ENCODE measurements at places on chromosomes 2 and 18.

DNA sequence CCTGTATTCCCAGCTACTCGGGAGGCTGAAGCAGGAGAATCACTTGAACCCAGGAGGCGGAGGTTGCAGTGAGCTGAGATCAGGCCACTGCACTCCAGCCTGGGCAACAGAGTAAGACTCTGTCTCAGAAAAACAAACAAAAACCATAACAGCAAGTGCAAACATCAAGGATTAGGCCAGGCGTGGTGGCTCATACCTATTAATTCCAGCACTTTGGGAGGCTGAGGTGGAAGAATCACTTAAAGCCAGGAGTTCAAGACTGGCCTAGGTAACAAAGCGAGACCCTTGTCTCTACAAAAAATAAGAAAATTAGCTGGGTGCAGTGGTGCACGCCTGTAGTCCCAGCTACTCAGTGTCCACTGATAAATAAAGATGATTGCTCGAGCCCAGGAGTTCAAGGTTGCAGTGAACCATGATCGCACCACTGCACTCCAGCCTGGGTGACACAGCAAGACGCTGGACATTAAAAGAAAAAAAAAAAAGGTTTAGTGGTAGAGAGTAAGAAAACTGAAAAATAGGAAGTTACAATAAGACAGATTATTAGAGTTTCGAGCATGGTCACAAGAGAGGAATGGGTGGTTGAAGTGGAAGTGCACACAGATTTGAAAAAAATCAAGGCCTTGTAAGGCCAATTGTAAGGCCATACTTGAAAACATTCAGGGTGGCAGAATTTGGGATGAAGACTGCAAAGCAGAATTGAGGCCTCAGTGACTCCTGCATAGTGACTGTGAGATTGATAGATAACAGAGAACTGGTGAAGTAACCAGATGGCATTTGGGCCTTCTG, 6.4 kb upstream of the KCMF1 start:
- peaks cover 31% of the 10 kb centered on the region for H3K36me3 ChIP-seq
- peaks cover 41% of the 10 kb centered on the region for H3K4me1 ChIP-seq
- H3K27me3 ChIP-seq: no peaks in the 10 kb centered on the region

DNA sequence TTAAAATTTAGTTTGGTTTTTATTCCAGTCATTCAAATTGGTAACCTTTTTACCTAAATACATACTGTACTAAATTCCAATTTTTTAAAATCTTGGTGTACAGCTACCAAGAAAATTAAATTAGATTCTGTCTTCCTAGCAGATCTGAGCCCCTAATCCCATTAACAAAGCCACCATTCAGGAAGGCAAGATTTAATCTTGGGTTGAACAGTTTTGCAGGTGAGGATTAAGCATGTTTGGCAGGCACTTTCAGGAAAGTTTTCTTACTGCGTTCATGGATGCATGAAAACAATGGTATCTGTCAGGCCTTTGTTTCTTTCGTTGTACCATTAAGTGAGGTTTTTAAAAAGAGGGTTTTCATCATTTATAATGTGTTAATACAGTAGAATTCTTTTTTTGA, 32.8 kb downstream of the ITPRID2 start:
- no peak for DNase-seq
- H3K4me1 ChIP-seq: peaks cover 5% of the 10 kb centered on the region
- no peak overlapping the region for H3K27ac ChIP-seq
- H3K36me3 ChIP-seq: peaks cover 8% of the 10 kb centered on the region
- H3K4me3 ChIP-seq: no peak overlapping the region

DNA sequence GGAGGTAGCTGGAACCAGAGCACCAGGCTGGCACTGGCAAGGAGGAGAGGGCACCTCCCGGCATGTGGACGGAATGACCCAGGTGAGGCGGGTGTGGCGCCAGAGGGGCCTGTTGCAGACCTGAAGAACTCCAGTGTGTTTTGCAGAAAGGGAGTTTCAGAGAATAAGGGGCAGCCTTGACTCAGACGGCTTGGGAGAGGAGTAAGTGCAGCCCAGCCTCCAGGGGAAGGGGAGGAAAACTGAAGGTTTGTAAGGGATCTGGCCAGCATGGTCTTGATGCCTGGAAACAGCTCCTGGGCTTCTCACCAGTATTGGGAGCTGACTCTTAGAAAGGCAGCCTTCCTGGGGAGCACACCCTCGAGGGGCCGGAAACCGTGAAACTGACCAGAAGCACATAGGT, 101.1 kb downstream of the AGAP1 start:
- peaks cover 7% of the 10 kb centered on the region for H3K27me3 ChIP-seq
- no peaks in the 10 kb centered on the region for H3K36me3 ChIP-seq
- H3K27ac ChIP-seq: no peak overlapping the region
- no peaks in the 10 kb centered on the region for H3K4me1 ChIP-seq

GRCh38 chr2:217568289-217568971, 434.4 kb downstream of the TNS1 start:
- H3K4me3 ChIP-seq: no peak overlapping the region
- H3K4me1 ChIP-seq: no peaks in the 10 kb centered on the region
- peaks cover 4% of the 10 kb centered on the region for H3K36me3 ChIP-seq
- DNase-seq: no peak
- peaks cover 6% of the 10 kb centered on the region for H3K27me3 ChIP-seq
- H3K27ac ChIP-seq: no peak overlapping the region

DNA sequence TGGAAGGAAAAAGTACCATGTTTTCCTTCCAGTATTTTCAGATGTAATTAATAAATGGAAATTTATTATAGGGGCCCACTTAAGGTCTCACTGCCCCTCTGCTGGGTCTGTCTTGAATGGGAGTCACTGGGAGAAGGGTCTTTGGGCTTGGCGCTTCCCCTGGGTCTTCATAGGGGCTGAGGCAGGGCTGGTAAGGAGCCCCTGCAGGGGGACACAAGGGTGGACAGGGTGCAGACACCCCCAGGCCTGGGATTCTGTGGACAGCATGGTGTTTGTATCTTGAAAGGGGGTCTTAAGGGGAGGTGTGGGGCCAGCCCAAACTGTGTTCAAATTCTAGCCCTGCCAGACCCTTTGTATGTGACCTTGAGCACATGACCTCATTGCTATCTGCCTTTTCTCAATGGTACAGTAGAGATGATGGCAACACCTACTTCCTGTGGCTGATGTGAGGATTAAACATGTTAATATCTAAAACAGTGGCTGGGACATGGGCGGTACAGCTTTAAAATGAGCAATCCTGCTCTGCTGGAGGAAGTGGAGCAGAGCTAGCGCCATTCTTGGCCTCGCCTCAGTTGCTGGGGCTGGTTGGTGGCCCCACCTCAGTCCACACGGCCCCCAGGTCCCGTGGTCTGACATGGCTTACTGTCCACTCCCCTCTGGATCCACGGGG, 71.6 kb downstream of the GNAL start:
- H3K27ac ChIP-seq: peak overlapping the region; percentile 50
- DNase-seq: no peak
- H3K4me1 ChIP-seq: peaks cover 8% of the 10 kb centered on the region

GRCh38 chr2:27014771-27015433, 17.9 kb upstream of the TMEM214 start:
- H3K4me3 ChIP-seq: no peak overlapping the region
- peaks cover under 1% of the 10 kb centered on the region for H3K27me3 ChIP-seq
- no peak for DNase-seq
- peaks cover 3% of the 10 kb centered on the region for H3K4me1 ChIP-seq
- H3K27ac ChIP-seq: no peak overlapping the region
- H3K36me3 ChIP-seq: no peaks in the 10 kb centered on the region

DNA sequence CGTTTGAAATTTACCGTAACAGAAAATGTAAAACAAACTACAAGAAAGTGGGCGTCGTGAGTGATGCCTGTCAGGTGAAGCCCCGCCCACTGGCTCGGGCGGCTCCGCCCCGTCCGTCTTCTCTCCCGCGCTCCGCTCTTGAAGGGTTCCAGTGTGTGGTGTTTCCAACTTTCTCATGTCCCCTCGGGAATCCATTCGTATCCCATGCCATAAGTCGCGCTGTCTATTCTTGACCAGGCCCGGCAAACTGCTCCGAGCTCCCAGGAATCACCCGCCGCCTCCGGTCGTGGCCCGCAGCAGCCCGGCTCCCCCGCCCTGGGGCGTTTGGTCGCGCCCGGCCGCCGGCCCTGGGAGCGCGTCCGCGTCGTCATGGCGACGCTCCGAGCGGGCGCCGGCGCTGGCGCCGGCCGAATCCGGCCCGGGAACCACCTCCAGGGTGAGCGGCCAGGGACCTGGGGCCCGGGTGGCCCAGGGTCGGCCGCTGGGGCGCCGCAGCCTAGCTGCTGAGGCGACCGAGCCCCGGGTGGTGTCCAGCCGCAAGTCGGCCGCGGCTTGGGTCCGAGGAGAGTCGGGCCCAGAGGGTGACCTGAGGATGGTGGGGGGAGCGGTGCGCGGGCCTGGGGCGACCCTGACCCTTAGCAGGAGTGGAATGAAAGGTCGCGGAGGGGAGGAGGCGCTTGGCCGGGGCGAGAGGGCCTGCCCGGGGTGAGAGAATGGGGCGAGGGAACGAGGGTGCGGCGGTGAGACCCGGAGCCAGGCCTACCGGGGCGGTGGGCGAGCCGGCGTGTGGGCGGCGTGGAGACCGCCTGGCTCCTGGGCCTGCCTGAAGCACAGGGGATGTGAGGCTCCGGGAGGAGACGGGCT, at the start of gene CFAP221:
Gene CFAP221 (plus strand): TSS at position 375 of the 864 bp plus-strand sequence. CDS start 1,683 bp downstream, outside the sequence.
- peaks cover 7% of the 10 kb centered on the region for H3K36me3 ChIP-seq

DNA sequence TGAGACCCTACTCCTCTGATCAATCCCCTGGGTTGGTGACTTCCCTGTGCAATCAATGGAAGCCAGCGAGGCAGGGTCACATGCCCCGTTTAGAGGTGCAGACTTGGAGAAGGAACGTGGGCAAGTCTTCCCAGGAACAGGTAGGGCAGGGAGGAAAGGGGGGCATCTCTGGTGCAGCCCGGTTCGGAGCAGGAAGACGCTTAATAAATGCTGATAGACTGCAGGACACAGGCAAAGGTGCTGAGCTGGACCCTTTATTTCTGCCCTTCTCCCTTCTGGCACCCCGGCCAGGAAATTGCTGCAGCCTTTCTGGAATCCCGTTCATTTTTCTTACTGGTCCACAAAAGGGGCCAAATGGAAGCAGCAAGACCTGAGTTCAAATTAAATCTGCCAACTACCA, 821 bp upstream of the PROC start:
- peak; percentile 12 for DNase-seq
- H3K4me1 ChIP-seq: peaks cover 13% of the 10 kb centered on the region
- H3K4me3 ChIP-seq: peak overlapping the region; percentile 78
- H3K36me3 ChIP-seq: no peaks in the 10 kb centered on the region

GRCh38 chr2:207768168-207768865, 1.4 kb downstream of the FZD5 start:
- H3K4me3 ChIP-seq: peak overlapping the region; percentile 82
- peaks cover 15% of the 10 kb centered on the region for H3K4me1 ChIP-seq

DNA sequence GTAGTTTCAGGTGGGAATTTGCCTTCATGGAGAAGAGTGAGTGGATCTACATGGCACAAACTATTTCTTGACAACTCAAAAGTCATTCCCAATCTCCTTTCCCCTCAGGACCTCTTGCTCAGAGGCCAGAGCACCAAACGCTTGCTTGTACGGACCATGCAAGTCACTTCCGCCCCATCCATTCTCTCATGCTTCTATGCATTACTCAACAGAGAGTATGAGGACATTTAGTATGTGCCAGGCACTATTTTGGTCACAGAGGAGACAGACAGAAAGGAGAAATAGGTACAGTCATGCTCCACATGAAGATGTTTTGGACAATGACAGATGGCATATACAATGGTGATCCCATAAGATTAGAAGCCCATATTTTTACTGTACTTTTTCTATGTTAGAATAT, 117.5 kb downstream of the ACTR3 start:
- no peak overlapping the region for H3K27ac ChIP-seq
- peaks cover 16% of the 10 kb centered on the region for H3K27me3 ChIP-seq
- H3K36me3 ChIP-seq: no peaks in the 10 kb centered on the region

Data from natural killer cell treated with Interleukin-12 subunit alpha and Interleukin-12 subunit beta and Interleukin-15 and Interleukin-18, amount 100 ng/mL, for 72 hours (primary cell).